Right kidney (tissue), 9 donors: ENCODE measurements at places on chromosomes 5 and 9.

GRCh38 chr9:15693701-15694100, 140.9 kb downstream of the CCDC171 start:
- DNase-seq = no peak

DNA sequence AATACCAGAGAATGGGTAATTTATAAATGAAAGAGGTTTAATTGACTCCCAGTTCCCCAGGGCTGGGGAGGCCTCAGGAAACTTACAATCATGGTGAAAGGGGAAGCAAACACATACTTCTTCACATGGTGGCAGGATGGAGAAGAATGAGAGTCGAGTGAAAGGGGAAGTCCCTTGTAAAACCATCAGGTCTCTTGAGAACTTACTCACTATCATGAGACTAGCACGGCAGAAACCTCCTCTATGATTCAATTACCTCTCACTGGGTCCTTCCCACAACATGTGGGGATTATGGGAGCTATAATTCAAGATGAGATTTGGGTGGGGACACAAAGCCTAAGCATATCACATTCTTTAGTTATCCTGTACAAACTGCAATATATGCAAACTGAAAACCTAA, 609.4 kb downstream of the MTRR start:
- DNase-seq = no peak

- DNase-seq = no peak
Observed at GRCh38 chr5:74575741-74576538, 64.6 kb downstream of the ENC1 start.

DNA sequence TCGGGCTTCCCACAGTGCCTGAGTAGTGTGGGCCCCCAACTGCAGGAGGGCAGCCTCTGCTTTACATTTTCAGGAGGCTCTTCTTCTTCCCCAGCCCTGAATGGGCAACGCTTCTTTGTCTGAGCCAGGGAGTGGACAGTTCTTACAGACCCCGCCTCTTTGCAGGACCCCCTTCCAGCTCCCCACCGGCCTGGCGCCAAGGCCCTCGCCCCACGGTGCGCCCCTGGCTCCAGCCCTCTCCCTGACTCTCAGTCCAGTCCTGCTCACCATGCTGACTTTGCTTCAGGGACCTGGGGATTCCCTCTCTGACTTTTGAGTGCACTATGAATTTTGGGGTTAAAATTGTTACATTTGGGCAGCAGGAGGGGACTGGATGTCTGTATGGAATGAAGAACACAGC, 123.8 kb downstream of the HSD17B3 start:
- no peak for DNase-seq

DNA sequence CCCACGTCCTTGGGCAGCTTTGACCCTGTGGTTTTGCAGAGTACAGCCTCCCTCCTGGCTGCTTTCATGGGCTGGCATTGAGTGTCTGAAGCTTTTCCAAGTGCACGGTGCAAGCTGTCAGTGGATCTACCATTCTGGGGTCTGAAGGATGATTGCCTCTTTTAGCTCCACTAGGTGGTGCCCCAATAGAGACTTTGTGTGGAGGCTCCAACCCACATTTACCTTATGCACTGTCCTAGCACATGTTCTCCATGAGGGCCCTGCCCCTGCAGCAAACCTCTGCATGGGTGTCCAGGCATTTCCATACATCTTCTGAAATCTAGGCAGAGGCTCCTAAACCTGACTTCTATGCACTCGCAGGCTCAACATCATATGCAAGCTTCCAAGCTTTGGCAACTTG, 644.2 kb upstream of the CDH9 start:
- DNase-seq = no peak

GRCh38 chr5:169279125-169279524, 21.8 kb downstream of the SLIT3 start:
- no peak for DNase-seq

GRCh38 chr5:32339198-32339597, 26.5 kb upstream of the MTMR12 start:
- no peak for DNase-seq

GRCh38 chr5:41636605-41637004, 126.2 kb upstream of the PLCXD3 start:
- no peak for DNase-seq

GRCh38 chr5:125160787-125161502, 414.5 kb upstream of the ZNF608 start:
- no peak for DNase-seq

DNA sequence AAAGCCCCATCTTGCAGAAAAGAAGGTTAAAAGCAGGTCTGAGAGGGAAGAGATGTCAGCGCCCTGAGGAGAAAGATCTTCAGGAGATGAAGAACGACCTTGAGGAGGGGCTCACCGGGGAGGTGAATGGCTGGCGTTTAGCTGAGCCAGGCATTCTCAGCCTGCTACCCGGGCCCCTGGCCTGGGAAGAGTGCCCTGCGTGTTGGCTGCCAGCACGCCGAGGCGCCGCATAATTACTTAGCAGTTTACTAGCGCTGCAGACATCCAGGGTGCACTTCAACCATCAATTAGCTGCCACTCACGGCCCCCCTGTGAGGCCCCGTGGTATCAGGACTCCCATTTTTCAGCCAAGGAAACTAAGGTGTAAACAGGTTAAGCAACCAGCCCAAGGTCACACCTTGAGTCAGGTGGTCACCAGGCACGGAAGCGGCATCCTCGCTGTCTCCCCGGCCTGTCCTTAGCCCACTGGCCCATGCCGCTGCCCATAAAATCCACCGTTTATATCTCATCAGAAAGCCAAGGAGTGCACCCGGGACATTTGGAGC, 551.9 kb downstream of the BNC2 start:
- DNase-seq = no peak

- no peak for DNase-seq
Observed at GRCh38 chr9:133793471-133793870, 55.3 kb upstream of the SARDH start.

- DNase-seq = no peak
Observed at GRCh38 chr9:123375469-123376132, 19.6 kb downstream of the CRB2 start.

GRCh38 chr5:170640731-170641588, 137.1 kb downstream of the KCNIP1 start:
- DNase-seq = no peak

DNA sequence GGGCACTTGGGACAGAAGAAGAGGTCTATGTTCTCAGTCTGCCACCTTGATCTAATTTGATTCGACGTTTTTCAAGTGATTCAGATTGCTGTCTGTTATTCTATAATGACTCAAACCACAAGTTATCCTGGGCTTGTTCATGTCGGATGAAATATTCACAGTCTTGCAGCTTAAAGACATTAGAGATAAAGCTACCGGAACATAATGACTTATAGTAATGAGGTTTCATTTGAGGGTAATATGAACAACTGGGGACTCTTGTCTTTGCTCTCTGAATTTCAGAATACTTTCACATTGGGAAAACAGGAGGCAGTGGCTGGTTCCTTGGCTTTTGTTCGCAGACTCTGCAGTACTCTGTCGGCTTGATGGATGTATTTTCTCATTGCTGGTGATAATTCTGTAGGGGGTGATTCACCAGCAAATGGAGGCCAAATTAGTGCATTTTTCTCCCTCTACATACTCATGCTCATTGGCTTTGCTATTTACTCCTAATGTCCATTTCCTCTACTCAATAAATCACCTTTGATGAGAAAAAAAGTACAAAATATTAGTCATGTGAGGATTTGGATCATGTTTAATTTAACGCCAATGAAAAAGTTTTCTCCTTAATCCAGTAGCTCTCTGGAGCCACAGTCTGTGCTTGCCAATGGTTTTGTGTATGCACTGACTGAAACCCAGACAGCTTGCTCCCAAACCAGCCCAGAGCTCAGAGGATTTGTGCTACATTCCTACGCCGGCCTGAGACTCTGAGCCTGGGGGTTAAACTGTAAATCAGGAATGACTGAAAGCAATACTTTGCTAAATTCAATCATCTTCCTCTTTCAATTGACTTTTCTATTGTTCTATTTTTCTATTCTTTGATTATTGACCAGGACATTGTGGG, 154.7 kb upstream of the ANKH start:
- no peak for DNase-seq

DNA sequence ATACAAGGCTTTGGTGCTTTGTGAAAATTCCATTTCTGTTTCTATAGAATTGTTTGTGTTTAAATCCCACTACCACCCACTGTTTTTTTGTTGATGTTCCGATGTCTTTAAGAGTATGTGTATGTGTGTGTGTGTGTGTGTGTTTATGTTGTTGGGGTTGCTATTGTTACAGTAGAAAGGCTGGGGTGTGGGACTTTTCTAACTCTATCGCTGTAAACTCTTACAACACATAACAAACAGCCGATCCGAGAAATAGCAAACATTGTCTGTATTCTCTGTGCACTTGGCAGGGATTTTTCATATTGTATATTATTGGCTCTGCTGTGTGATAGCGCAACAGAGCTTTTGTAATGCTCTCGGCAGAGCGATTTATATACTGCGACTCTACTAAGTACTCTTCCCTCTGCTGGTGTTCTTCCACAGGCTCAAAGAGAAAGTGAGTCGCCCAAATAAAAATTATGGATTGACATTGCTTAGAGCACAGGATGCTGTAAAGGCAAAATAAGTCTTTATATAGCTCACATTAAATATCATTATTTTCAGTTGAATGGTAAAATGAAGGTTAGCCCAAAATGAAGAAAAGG, 492.2 kb upstream of the ARRDC3 start:
- no peak for DNase-seq

- DNase-seq = no peak
Observed at GRCh38 chr5:174056064-174056847, 10.8 kb downstream of the NSG2 start.

- no peak for DNase-seq
Observed at GRCh38 chr5:107242411-107243219, 428.1 kb downstream of the EFNA5 start.

- DNase-seq = peak; percentile 15
Observed at GRCh38 chr5:109997161-109997560, 307.4 kb downstream of the MAN2A1 start.

- DNase-seq = no peak
Observed at GRCh38 chr5:108925073-108925472, 177.4 kb downstream of the FER start.

GRCh38 chr9:82491604-82492003, 503.0 kb downstream of the SPATA31D1 start:
- DNase-seq = no peak

GRCh38 chr5:75460532-75460931, 50.9 kb downstream of the CERT1 start:
- no peak for DNase-seq

DNA sequence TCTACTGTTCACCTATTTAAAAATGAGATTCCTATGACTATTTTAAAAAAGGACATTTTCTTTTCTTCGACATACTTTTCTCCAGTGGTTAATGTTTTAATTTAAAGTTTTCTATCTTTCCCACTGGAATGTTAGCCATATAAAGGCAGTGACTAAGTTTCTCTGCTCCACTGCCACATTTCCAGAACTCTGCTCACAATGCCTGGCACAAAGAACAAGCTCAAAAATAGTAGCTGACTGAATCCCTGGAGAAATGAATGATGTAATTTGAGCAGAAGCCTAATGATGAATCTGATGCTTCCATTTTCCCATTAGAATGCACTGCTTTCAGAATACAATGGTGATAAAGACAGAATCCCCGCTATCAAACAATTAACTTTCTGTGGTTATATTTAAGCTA, 817.8 kb downstream of the MTRR start:
- no peak for DNase-seq

DNA sequence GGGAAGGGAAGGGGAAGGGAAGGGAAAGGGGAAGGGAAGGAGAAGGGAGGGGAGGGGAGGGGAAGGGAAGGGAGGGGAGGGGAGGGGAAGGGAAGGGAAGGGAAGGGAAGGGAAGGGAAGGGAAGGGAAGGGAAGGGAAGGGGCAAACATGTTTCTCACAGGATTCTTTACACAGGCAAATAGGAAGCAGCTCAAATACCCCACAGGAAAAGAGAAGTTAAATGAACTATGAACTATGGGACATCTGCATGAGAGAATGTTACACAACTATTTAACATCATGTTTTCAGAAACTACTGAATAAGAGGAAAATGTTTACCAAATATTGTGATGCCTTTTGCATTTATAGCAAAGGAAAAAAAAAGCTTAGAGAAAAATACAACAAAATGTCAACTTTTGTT, 125.4 kb upstream of the SLC30A5 start:
- DNase-seq = no peak

GRCh38 chr9:121348221-121348620, 21.8 kb downstream of the STOM start:
- DNase-seq = no peak

DNA sequence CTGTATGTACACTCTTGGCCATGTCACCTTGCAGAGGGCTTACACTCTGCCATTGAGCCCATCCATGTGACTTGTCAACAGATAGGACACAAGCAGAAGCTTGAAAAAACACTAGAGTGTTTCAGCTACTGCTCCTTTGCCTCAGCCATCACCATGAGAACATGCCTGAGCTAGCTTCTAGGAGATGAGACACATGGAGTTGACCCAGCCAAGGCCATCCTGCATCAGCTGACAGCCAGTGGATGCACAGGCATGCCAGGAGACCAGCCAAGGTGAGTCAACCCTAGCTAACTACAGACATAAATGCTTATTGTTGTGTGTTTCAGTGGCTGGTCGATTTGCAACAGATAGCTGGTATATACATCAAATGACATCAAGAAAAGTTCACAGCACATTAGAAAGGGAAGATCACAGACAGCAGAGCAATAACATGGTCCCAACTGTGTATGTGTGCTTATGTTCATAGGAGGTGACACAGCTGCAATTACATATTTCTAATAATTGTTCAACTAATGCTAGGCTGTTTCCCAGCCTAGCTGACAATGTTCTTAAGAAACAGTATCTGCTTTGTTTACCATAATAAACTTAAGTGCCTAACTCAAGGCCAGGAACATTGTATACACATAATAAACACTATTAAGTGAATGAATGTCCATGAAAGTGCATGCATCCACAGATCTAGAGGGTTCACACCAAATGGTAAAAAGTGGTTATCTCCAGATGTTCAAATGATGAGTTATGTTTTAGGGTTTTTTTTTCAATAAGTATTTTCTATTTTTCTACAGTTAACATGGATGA, 105.7 kb downstream of the SPOCK1 start:
- DNase-seq = no peak
